Left lobe of liver (tissue), 2 donors: ENCODE measurements at places on chromosomes 12 and 14. TPM values are rescaled to one million over a fixed set of nuclear protein-coding genes. Genes with fewer than 3 reads are reported as not detected.

BCL11B gene
- total RNA-seq, result 0.43 TPM

TSHR gene
- 0.15 TPM for total RNA-seq

KRT73 gene
- not detected for total RNA-seq

AICDA gene
- not detected for total RNA-seq

VWF gene
- total RNA-seq, result 6.4 TPM

LMNTD1 gene
- not detected for total RNA-seq

MEG3 gene
- 26.7 TPM for total RNA-seq

PLA2G1B gene
- total RNA-seq, result 3.0 TPM

TMEM63C gene
- 0.35 TPM for total RNA-seq

PELI2 gene
- 1.1 TPM for total RNA-seq

MMP19 gene
- 2.2 TPM for total RNA-seq
